Activated CD4-positive, CD25-positive, alpha-beta regulatory T cell treated with anti-CD3 and anti-CD28 coated beads, Interleukin-2, amount 50 U/mL, for 24 hours (primary cell): ENCODE measurements at places on chromosomes 3 and 15.

GRCh38 chr15:90787881-90788280, 70.7 kb downstream of the BLM start:
- no peak for ATAC-seq

GRCh38 chr3:186411089-186411488, 49.1 kb upstream of the DGKG start:
- ATAC-seq, result no peak

- ATAC-seq, result no peak
These were observed 3.9 kb downstream of the PRC1 start for GRCh38 chr15:90990446-90990845.

- no peak for ATAC-seq
These were observed 73.9 kb upstream of the NR2E3 start for GRCh38 chr15:71736286-71736947.

DNA sequence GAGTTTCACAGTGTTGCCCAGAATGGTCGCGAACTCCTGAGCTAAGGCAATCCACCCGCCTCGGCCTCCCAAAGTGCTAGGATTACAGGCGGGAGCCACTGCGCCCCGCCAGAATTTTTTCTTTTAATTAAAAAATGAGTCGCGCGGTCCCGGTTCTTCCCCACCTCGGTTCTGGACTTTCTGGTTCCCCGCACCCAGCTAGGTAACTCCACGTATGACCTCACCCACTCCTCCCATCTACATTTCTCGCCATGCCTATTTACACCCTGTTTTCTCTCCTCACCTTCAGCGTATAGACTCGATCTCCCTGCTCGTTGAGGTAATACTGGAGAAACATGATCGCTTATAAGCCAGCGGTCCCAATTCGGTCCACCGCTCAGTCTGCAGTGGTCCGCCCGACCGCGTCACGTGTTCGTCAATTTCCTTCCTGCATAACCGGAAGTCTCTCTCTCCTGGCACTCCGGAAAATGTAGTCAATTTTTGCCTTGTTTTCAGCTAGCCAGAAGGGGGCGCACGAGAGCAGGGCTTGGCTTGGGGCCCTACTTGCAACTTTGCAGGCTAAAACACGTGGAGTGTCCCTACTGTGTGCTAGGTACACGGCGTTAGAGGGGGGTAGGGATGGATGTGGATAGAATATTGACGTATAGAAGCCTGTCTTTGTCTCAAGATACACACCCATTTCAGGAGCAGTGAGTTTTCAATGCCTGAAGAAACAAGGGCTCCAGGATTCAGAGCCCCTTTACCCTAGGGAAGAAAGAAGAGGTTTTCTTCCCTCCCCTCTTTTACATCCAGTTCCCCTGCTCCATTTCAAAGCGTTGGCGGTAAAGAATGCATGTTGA, at the start of the genes NOP10 and NUTM1:
NOP10 (minus strand) TSS at position 400 of the 839 bp plus-strand sequence; CDS start at position 337, 63 bp downstream.
NUTM1 (plus strand) TSS at position 579 of the 839 bp plus-strand sequence. CDS start 382 bp downstream, outside the sequence.
- ATAC-seq, result peak; percentile 90

GRCh38 chr3:159273608-159274007, 471.8 kb downstream of the MFSD1 start:
- no peak for ATAC-seq

- no peak for ATAC-seq
These were observed 113.2 kb downstream of the RFTN1 start for GRCh38 chr3:16400106-16400931.

DNA sequence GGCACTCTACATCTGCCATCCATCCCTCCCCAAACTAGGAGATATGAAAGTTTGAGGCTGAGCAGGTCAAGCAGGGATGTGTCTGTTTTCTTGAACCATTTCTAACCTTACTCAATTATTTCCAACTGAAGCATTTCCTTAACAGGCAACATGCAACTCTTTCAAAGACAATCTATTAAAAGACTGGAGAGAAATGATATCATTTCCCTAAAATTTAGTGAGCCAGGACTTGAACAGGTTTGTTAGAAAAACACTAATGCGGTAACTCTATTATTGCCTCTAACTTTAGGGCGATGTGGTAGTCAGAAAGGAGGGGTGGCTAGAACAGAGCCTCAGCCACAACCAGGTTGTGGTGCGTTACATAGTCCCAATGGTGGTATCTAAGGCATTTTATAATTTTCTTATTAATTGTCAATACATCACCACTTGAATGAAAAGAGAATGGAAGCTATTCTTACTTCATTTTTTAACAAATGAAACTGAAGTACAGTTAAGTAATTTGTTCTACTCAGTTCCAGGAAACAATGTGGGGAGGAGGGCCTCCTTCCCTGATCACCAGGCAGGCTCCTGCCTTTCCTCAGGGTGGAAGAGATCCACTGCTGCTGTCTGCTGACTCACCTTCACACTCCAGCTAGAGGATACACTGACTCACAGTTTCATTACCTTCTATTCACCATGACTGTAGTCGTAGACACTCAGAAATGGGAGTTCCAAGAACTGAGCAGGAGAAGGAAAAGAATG, 22.8 kb downstream of the MYO1E start:
- peak; percentile 97 for ATAC-seq

GRCh38 chr15:90934256-90934948, 683 bp upstream of the UNC45A start:
- ATAC-seq, result peak; percentile 34

- ATAC-seq, result peak; percentile 41
These were observed 278.2 kb upstream of the KCNH8 start for GRCh38 chr3:18870074-18870640.

DNA sequence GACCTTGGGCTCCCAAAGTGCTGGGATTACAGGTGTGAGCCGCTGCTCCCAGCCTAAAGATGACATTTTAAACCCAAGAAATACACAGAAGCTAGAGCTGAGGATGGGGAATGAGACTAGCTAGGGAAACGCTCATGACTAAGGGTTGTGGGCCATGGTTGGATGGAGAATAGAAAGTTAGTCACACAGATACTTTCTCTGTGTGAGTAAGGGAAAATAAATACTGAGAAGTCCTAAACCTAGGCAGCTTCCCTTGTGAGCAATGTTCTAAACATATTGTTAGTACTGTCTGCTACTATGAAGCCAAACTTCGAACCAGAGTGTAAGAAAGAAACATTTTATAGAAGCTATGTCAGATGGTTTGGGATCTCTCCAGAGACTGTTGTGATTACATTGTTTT, 304.8 kb upstream of the STAC start:
- ATAC-seq, result no peak

DNA sequence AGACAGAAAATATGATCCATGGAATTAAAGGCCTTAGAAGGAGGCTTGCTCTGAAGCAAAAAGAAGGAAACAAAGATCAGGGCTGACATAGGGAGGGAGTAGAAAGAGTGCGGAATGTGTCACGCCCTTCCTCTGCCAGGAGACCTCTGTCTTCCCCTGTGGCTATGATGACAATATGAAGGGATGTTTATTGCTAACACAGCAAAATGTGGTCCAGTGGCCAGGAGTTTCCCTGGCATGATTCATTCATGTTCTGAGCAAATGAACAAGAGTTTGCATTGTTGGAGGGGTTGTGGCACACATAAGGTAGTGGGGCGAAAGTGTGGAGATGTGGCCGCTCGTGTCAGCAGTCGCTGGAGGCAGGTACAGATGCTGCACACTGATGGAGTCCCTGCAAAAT, 169.4 kb downstream of the SHQ1 start:
- ATAC-seq, result peak; percentile 44

GRCh38 chr15:33204926-33205325, 10.4 kb upstream of the FMN1 start:
- ATAC-seq, result no peak

DNA sequence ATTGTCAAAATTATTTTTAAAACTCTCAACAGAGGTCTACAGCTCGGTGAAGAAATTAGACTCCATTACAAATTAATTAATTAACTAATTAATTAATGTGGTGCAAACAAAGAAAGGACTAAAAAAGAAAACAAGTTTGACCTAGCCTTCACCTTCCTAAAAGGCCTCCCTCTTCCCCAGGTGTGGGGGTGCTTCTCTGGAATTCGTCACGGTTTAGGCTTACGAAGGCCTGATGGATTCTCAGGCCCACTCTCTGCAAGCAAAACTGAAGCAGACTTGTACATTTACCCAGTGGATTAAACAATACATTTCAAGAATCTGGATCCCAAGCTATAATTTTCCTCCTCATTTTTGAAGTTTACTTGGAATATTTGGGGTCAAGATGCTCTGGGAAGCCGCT, 88.6 kb downstream of the TM4SF4 start:
- ATAC-seq, result no peak

DNA sequence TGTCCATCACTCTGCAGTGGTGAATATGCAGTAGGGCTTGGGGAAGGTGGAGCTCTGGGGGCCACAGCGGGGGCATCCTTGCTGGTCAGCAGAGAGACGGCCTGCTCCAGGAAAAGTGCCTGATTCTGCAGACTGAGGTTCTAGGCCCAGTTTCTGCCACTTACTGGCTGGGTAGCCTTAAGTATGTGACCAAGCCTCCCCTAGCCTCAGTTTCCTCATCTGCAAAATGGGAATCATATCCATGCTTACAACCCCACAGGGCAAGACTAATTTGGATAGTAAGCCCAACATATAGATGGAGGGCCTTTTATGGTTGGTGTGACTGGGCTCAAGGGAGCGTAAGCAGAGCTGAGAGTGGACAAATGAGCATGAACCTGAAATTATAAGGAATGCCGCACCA, 60.8 kb downstream of the OXNAD1 start:
- no peak for ATAC-seq

GRCh38 chr3:141385406-141386125, 17.3 kb downstream of the ZBTB38 start:
- no peak for ATAC-seq

DNA sequence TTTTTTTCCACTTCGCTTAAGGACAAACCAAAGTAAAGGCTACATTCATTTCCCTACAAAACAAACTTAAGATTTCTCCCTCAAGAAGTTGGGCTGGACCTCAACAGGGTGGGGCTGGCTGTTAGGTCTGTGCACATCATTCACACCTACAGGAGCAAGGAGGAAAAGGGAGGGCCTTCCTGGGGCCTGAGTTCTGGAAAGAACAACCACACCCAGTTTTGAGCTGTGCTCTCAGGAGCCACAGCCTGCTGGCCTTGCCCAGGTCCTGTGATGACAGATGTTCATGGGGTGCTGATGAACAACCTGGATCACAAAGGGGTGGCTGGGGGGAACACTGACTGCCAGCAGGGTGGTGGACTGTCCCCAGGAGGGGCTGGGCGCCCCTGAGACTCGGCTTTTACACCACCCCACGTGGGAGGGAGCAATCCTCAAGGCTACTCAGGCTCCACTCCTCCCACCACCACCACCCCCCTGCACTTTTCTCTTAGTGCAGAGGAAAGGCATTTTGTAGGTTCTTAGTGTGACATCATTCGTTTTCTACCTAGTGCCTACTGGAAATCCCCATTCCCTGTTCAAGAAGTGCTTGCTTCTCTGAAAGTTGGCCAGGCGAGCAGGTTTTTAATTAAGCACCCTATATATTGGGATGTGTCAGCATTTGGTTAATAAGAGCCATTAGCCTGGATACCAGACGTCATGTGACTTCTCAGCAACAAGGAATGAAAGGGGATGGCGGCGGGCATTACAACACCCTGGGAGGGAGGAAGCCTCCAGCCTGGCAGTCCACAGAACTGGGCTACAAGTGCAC, 35.7 kb downstream of the CCNB2 start:
- no peak for ATAC-seq

DNA sequence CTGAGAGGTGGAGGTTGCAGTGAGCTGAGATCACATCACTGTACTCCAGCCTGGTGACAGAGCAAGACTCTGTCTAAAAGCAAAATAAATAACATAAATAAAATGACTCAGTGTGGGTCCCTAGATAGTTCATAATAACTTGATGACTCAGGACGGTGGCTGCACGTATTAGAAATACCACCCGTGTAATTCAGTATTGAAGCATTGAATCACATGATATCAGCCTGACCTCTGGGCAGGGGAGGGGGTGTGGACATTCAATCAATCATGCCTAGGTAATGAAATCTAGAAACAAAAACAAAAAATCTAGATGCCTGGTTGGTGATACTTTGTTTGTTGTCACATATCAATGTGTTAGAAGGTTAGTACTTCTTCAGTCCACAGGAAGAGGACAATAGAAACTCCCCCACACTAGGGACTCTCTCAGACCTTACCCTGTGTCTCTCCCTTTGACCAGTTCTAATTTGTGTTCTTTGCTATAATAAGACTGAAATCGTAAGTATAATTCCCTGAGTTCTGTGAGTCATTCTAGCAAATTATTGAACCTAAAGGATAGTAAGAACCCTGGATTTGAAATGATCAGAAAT, 177.3 kb downstream of the GAP43 start:
- peak; percentile 81 for ATAC-seq

- ATAC-seq, result no peak
These were observed 16.1 kb downstream of the CPOX start for GRCh38 chr3:98577178-98577895.

DNA sequence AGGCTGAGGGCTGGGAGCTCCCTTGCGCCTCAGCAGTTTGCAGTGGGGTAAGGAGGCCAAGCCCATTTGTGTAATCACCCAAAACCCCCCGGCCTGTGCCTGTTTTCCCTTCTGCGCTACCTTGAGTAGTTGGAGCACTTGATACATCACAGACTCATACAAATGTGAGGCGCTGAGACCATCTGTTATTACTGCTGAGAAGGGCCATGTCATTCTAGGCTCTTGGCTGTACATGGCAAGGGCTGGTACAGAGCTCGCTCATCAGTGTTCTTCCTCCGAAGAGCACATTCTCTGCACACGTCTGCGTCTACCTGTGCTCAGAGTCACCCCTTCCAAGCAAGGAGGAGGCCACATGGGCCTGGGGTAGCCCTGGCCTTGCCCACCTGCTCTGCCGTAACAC, 9.3 kb downstream of the PLA2G4B start:
- no peak for ATAC-seq

- no peak for ATAC-seq
These were observed 20.2 kb upstream of the IMPG2 start for GRCh38 chr3:101340591-101340990.

GRCh38 chr3:120449701-120450599, 842 bp downstream of the FSTL1 start:
- ATAC-seq, result peak; percentile 17

- ATAC-seq, result no peak
These were observed 24.9 kb upstream of the C3orf80 start for GRCh38 chr3:160200353-160200752.

- no peak for ATAC-seq
These were observed 996.4 kb upstream of the CFAP20DC start for GRCh38 chr3:60046210-60046609.

DNA sequence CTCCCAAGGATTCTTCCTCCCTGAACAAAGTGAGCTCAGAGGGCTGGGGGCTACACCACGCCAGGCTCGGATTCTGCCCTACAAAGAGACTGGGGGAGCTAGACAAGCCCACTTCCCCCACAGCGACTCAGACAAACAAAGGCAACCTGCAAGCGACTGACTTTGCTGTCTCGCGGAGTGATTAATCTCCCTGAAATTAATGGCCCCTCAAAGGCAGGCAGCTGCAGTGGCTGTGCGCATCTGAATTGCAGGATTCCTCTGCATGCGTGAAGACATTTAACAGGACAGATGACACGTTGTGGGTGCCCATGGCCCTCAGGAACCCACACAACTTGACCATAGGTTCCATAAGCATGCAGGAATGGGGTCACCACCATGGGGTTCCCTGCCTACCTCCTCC, 18.4 kb downstream of the CTXND1 start:
- no peak for ATAC-seq

DNA sequence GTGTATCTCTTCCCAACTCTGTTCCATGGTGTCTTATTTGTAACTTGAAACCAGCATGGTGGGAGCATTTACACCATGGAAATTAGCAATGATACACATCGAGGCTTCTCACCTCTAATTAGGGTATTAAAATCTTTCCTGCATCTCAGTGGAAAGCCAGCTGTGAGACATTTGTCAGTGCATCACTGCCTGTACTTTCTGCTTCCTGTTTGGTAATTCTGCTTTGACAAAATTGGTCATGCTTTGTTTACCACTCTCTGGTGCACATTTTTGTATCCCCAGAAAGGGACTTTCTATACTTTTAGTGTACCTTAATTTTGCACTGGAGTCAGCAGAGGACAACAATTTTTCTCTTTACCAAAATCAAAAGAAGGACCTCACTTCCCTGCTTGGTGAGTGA, 402.1 kb downstream of the PDCD6IP start:
- ATAC-seq, result no peak
